ENCODE measurements at places on chromosomes 3 and 15. TPM values are rescaled to one million over a fixed set of nuclear protein-coding genes. Genes with fewer than 3 reads are reported as not detected.

ZNF660 gene
- total RNA-seq = 1.5 TPM

SI gene
- 56.4 TPM for total RNA-seq

POTEB2 gene
- not detected for total RNA-seq

VEPH1 gene
- 4.2 TPM for total RNA-seq

MNS1 gene
- 1.4 TPM for total RNA-seq

CATSPER2 gene
- 9.0 TPM for total RNA-seq

PLCD1 gene
- total RNA-seq = 80.2 TPM

SIDT1 gene
- total RNA-seq = 65.7 TPM

THRB gene
- 26.2 TPM for total RNA-seq

CGNL1 gene
- total RNA-seq = 4.1 TPM

ALDH1A3 gene
- 5.4 TPM for total RNA-seq

SLC38A3 gene
- not detected for total RNA-seq

BCL2A1 gene
- 1.4 TPM for total RNA-seq

P2RY1 gene
- total RNA-seq = 23.8 TPM

CFAP92 gene
- total RNA-seq = 2.1 TPM

GXYLT2 gene
- total RNA-seq = 12.6 TPM

TEX55 gene
- total RNA-seq = not detected

RTP1 gene
- not detected for total RNA-seq

AHSG gene
- not detected for total RNA-seq

CLEC3B gene
- 19.2 TPM for total RNA-seq

CDC25A gene
- total RNA-seq = 4.0 TPM

MESP1 gene
- total RNA-seq = 9.7 TPM

SLC33A1 gene
- total RNA-seq = 27.3 TPM

MORC1 gene
- total RNA-seq = not detected

UTS2B gene
- total RNA-seq = not detected

FBXW12 gene
- total RNA-seq = not detected

GOLGA8G gene
- not detected for total RNA-seq

CKMT1B gene
- 277 TPM for total RNA-seq

B4GALT4 gene
- 60.4 TPM for total RNA-seq

SLC35G2 gene
- total RNA-seq = 0.98 TPM

TRIM42 gene
- not detected for total RNA-seq

ST8SIA2 gene
- total RNA-seq = 0.81 TPM

SLC12A1 gene
- not detected for total RNA-seq

REC114 gene
- not detected for total RNA-seq

CCDC66 gene
- total RNA-seq = 13.5 TPM

MESP2 gene
- total RNA-seq = 1.0 TPM

AAGAB gene
- total RNA-seq = 62.5 TPM

BFSP2 gene
- not detected for total RNA-seq

TGM4 gene
- not detected for total RNA-seq

SLC51B gene
- 104 TPM for total RNA-seq

KNG1 gene
- total RNA-seq = 2.3 TPM

TMEM115 gene
- total RNA-seq = 44.6 TPM

IQCF5 gene
- not detected for total RNA-seq

GRK7 gene
- total RNA-seq = not detected

IL17RE gene
- total RNA-seq = 87.3 TPM

KBTBD13 gene
- not detected for total RNA-seq

TMEM108 gene
- 0.92 TPM for total RNA-seq

All from left colon (tissue), 2 donors.